ENCODE measurements at places on chromosomes 4 and X. TPM values are rescaled to one million over a fixed set of nuclear protein-coding genes. Genes with fewer than 3 reads are reported as not detected.

DNA sequence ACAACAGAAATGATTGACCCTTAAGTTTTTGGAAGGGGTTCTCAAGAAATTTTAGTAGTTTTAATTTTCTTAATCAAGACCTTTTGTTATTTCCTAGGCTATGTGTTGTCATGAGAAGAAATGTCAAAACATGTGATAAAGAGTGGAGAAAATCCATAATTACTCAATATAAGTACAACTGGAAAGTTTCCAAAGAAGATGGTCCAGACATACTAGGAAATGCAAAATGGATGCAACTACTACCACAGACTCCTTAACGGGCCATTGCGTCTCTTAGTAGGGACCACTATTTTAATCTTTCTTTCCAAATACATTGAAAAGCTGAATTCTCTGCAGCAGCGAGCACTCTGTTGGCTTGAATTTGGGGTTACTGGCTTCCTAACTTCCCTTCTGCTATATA lies 148.8 kb downstream of the NWD2 start:
- DNase-seq, result no peak

SPACA5 gene
- not detected for total RNA-seq

GRCh38 chrX:126551306-126551705 lies 1.3 kb downstream of the DCAF12L1 start:
- DNase-seq, result no peak

- no peak for DNase-seq
These were observed 35.6 kb downstream of the TSPAN7 start for GRCh38 chrX:38596939-38597338.

GRCh38 chr4:168337550-168337940 lies 19.0 kb upstream of the DDX60 start:
- DNase-seq, result no peak

REPS2 gene
- total RNA-seq, result 0.53 TPM

DNA sequence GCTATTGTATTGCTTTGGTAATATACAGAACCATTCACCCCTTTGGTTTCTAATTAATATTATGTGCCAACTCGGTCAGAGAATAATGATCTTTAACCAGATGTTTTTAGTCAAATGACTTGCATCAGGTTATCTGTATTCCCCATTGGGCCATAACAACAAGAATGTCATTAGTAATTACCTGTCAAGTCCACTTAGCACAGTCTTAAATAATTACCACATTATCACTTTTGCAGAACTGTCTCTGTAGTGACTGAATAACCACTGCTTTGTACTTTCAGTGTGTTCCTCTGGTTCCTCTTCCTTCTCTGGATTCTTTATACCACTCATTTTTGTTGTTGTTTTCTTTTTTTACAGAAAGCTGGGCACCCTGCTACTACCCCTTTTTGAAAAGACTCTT lies 257.7 kb upstream of the SPOCK3 start:
- no peak for DNase-seq

- no peak for DNase-seq
These were observed 321.3 kb downstream of the ADGRL3 start for GRCh38 chr4:61521451-61521850.

DNA sequence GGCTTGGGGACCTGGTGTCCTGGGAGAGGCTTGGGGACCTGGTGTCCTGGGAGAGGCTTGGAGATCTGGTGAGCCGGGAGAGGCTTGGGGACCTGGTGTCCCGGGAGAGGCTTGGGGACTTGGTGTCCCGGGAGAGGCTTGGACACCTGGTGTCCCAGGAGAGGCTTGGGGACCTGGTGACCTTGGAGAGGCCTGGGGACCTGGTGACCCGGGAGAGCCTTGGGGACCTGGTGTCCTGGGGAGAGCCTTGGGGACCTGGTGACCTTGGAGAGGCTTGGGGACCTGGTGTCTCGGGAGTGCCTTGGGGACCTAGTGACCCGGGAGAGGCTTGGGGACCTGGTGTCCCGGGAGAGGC lies 12.6 kb downstream of the SHOX start:
- no peak for DNase-seq

GRCh38 chrX:39718981-39719380 lies 378.8 kb downstream of the BCOR start:
- DNase-seq, result no peak

ITIH6 gene
- not detected for total RNA-seq

DNA sequence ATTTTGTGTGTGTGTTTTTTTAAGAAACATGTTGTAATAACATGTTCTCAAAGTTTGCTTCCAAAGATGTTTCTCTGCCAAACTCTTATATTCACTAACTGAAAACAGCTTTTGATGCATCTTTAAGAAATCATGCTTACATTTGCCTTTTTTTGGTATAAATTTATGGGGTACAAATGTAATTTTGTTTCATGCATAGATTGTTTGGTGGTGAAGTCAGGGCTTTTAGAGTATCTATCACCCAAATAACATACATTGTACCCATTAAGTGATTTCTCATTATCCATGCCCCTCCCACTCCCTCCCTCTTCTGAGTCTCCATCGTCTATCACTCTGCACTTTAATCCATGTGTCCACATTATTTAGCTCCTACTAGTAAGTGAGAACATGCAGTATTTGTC lies 30.8 kb downstream of the SPINK2 start:
- no peak for DNase-seq

DNA sequence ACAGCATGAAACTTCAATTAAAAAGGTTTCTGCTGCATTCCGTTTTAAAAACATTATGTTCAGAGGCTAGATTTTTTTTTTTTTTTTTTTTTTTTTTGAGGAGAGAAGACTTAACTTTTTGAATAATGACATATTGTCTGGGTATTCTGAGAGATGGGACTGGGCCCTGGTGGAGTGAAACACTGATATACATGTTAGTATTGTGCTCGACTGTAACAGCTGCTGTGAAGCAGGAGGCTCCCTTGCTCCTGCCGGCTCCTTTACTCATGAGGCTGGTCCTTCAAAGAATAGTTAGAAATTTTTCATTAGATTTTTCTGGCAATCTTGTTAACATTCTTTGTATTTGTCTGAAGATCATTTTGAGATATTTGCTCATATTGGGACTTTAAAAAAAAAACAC lies 73.3 kb downstream of the TMEM131L start:
- DNase-seq, result no peak

TMSB15A gene
- total RNA-seq, result 105 TPM

DNA sequence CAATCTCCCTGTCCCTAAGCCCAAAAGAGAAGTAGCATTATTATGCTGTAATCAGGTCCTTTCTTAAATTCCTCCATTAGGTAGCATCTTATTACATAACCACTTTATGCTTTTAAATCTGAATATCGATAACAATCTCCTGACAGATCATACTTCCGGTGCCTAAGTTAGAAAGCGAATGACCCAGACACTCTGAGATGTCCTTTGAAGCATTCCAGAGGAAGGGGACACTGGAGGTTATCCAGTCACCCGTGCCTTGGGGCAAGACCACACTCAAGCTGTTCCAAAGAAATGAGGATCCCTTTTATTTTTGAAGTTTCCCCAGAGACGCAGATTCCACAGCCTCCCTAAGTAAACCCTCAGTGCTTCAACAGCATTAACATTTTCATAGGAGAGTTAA lies 125.7 kb downstream of the PALLD start:
- DNase-seq, result no peak

DNA sequence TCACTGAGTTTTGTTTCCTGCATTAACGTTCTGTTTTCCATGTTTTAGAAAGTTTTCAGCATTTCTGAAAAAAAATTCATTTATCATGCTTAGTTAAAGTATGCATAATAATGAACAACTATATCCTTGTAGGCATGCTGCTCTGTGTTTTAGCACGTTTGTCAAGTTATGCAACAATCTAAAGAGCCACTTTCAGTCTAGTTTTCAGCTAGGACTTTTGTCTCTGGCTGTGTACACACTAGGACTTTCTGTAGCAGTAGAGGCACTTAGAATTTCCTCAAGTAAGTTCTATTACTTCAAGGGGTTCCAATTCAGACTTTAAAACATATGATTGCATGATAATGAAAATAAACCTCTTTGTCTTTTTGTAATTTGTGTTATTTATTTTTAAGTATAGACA lies 12.4 kb downstream of the DCAF8L1 start:
- DNase-seq, result no peak

DNA sequence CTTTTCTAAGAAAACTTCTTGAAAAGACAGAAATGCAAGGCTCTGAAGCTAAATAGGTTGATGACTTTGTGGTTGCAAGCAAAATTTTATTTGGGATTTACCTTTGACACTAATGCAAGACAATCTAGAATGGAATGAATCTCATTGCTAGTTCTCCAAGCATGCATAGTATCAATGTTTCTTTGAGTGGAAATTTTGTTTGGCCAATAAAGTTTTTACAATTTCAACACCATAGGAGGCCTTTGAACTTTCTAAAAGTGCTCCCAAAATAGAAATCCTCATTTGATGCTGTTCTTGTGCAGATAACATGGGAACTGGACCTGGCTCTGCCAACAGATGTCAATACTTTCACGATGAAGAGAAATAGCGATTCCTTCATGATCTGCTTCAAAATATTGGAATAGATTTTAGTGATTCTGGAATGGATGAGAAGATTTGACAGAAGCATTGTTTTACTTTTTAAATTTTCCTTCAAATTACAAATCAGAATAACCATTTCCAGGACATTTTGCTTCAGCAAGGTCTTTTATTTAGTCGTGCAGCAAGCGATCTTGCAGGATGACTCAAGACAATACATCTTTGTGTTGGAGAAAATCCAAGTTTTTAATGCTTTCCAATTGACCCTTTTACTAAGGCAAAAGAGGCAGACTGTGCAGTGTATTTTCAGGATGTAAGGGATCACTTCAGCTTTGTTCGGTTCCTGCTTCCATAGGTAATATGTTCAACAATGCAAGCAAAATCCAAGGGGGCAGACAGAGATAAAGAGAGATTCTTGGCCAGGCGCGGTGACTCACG lies 51.7 kb upstream of the OTUD4 start:
- DNase-seq, result no peak

GRCh38 chr4:19936476-19936875 lies 315.2 kb upstream of the SLIT2 start:
- no peak for DNase-seq

DNA sequence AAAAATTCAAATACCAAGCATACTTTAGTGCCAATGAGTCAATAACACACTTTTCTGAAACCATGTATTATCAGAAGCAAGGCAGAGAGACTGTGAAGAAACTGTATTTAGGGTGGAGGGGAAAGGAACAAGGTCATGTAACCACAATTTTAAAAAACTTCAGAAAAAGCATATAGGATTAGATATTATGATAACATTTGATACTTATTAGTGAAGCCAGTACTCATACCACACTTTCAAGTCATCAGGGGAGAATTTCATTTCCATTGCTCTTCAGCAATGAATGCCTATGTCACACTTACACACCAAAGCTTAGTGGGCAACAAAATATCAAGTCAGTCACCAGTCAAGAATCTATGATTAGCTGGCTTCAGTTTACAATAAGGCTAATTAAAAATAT lies 602.2 kb downstream of the IL15 start:
- no peak for DNase-seq

GRCh38 chrX:154737136-154737535 lies 13.7 kb downstream of the GAB3 start:
- no peak for DNase-seq

GRCh38 chr4:78624048-78624447 lies 72.5 kb downstream of the ANXA3 start:
- no peak for DNase-seq

DNA sequence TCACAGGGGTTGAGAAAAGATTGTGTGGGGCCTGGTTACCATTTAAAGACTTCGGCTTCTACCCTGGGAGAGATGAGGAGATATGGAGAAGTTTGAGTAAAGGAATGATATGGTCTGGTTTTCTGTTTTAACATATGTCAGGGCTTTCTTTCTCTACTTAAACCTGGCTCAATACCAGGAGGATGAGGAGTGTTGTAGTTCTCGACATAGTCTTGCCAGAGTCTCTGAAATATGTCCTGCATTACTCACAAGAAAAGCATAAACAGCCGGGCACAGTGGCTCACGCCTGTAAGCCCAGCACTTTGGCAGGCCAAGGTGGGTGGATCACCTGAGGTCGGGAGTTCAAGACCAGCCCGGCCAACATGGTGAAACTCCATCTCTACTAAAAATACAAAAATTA lies 16.4 kb upstream of the ACE2 start:
- DNase-seq, result no peak

DNA sequence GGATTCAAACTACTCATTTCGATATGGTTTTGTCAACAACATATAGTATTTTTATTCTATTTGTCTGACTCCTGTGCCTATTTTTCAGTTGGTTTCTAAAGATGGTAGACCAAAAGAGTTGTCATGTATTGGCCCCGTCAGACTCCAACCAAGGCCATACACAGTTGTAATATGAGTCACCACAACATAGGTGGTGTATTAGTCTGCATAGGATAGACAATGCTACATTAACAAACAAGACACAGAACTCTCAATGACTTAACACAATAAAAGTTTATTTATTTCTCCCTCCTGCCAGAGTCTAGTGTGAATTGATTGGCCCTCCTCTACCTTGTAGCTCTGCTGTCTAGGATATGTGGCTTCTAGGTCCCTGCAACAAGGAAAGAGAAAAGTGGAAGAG lies 45.9 kb downstream of the ARL9 start:
- no peak for DNase-seq

TIGD4 gene
- total RNA-seq, result 0.16 TPM

- peak; percentile 78 for DNase-seq
These were observed 147.9 kb downstream of the NSUN7 start for GRCh38 chr4:40897557-40898203.

- no peak for DNase-seq
These were observed 58.2 kb downstream of the WWC2 start for GRCh38 chr4:183157215-183157614.

ABCD1 gene
- total RNA-seq, result 9.1 TPM

TMEM31 gene
- not detected for total RNA-seq

DNA sequence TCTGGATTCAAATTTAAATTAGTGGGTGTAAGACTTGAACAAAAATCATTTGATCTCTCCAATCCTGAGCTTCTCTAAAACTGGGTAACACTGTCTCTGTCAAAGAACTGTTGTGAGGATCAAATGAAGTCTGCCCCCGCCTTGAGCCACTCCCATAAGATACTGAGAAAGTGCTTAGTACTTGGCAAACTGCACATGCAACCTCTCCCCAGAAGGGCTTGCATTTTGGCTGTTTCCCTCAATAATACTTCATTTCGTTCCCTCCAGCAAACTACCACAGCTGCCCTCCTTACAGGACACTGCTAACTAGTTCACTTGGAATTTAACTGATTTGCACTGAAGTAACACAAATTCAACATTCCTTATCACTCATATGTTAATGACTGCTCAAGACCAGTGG lies 79.8 kb downstream of the APBB2 start:
- no peak for DNase-seq

GPRASP1 gene
- 0.08 TPM for total RNA-seq

GRCh38 chrX:53704294-53704693 lies 17.8 kb upstream of the HUWE1 start:
- DNase-seq, result no peak

NLGN3 gene
- total RNA-seq, result 0.25 TPM

DNA sequence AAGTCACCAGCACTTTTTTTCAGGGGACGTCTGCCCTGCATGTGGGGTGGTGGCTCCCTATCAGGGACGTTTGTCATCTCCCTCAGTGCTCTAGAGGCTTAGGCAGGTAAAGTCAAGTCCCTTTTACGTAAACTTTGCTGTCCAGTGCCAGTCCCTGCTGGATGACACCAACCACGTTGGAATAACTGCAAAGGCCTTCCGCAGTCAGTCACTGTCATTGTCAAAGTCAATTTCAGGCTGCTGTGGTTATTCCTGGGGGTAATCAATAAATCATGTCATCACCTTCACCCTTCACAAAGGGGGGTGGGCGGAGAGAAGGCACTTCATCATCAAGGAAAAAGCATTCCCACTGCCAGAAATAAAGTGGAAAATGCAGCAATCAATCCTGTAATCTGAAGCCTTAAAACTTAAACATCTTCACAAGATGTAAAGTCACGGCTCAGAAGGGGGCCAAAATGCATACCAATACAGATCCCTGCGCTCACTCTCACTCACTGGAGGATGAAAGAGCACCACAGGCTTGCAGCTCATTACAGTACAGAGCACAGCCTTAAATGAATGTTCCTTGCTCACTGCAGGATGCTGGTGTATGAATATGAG lies 56.2 kb downstream of the CLDN22 start:
- DNase-seq, result no peak

Data from H4 (cell line).